ENCODE measurements at places on chromosomes 3 and 15.

DNA sequence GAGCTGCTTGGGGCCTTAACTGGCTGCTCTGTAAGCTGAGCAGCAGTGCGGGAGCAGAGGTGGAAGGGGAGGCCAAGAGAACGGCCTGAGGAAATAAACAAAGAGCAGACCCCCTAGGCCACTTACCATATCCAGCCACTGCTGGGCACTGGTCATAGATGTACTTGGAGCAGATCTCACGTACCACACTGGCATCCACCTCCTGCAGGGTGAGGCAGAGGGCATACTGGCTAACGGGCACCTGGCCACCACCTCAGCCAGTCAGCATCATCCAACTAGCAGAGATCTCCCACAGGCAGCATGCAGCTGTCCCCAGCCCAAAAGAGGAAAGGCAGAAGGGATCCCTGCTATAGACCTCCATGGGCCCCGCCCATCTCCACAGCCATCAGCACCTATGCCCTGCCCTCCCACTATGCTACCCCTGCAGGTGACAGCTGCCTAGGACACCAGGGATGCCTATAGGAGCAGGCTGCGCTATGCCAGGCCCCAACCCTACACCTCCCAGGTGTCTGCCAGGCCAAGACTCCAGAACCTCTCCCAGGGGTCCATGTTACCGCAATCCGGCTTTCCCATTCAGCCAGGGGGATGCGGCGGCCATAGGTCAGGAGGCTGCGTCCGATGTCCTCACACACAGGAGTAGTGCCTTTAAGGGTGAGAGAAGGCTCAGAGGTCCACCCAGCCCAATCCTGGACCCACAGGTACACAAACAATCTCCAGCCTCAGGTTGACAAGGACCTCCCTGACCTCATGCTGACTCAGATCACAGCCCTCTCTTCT, 4.6 kb upstream of the COL7A1 start:
- no peak for DNase-seq

DNA sequence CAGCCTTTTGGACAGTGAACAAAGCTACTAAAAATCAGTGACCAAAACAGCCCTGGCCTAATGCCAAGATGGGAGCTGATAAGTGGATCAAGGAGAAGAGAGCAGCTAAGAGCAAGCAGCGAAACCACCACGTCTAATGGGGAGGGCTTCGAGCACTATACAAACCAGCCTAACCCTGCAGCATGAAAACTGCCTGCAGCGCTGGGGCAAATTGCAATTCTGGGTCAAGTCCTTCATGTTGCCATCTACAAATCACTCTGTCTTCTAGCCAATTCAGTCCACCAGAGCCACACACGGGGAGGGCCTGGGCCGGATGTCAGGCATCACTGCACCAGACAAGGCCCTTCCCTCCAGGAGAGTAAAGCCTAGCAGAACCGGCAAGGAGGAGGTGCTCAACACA, 30.5 kb upstream of the SPATA12 start:
- peak; percentile 89 for DNase-seq

GRCh38 chr3:113002037-113002436, 11.3 kb downstream of the GTPBP8 start:
- no peak for DNase-seq

DNA sequence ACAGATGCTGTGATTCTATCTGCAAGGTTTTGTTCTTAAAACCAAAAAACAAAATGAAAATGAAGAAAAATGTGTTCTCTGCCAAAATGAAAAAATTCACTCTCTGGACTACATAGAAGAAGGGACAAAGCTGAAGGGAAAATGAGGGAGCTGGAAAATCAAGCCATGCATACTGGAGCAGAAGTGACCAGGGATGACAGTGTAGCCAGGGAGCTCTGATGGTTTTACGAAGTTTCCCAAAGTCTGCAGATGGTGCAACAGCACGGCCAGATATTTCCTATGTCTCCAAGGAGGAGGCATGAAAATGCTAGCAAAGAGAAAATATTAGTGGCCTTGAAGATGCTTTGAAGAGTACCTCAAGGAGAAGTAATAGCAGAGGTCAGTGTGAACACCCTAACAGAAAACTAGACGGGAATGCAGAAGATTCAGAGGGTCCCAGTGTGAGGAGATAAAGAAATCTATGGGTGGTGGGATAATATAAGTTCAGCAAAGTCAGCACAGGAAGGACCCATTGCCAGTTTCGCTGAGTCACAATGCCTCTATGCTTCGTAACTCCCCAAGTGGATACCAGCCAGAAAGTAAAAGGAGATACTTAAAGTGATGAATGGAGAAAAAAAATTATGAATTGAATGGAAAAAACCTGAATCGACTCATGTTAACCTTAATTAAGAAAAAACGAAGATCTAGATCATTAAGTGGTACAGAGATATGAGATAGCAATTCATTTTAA, 39.0 kb upstream of the POMGNT2 start:
- DNase-seq, result no peak

GRCh38 chr15:79957741-79958140, 13.3 kb downstream of the BCL2A1 start:
- no peak for DNase-seq

DNA sequence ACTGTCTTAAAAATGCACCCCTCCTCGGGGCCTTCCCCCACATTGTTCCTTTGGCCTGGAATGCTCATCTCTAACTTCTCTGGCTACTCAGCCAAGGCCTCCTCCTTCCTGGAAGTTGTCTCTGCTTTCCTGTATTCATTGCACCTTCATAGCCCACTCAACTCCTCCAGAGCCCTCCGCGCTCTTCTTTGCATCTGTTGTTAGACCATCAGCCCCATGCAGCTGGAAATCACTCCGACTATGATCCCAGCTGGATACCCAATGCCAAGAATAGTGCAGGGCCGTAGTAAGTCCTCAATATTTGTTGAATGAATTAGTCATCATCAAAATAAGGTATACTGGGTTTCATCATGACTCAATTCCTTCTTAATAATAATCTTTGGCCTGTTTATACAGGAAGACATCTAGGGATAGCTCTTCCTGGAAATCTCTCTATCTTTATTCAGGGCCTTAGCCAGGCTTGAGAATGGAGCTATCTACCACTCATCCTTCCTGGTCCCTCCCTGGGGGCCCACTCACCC, 112.7 kb downstream of the SYNPR start:
- DNase-seq, result no peak

- DNase-seq, result peak; percentile 27
These were observed 97.1 kb upstream of the PRR20G start for GRCh38 chr3:127384717-127385539.

GRCh38 chr15:49673861-49674260, 53.0 kb downstream of the DTWD1 start:
- no peak for DNase-seq

DNA sequence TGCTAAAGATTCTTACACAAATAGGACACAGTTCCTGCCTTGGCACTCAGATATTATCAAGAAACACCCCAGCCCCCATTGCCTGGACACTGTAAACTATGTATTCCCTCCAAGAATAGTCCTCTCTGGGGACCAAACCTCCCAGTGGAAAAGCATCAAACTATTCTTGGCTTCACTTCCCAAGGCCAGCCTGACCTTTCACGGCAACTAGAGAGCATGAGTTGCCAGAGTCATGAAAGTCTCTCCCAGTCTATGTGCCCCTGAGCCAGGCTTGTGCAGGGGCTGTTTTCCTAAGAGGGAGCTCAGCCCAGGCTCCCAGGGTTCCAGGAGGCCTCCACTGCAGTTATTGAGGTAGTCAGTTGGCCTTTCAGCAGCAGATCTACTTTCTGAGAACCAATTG, 251.9 kb upstream of the TGFBR2 start:
- no peak for DNase-seq

- DNase-seq, result peak; percentile 19
These were observed 31.2 kb downstream of the SLC25A36 start for GRCh38 chr3:140972833-140973232.

- no peak for DNase-seq
These were observed 15.8 kb upstream of the KCNMB2 start for GRCh38 chr3:178520451-178520850.

- DNase-seq, result peak; percentile 86
These were observed 105.8 kb upstream of the ARL6 start for GRCh38 chr3:97658668-97659285.

- peak; percentile 17 for DNase-seq
These were observed 57.0 kb downstream of the TMCC1 start for GRCh38 chr3:129836381-129837064.

DNA sequence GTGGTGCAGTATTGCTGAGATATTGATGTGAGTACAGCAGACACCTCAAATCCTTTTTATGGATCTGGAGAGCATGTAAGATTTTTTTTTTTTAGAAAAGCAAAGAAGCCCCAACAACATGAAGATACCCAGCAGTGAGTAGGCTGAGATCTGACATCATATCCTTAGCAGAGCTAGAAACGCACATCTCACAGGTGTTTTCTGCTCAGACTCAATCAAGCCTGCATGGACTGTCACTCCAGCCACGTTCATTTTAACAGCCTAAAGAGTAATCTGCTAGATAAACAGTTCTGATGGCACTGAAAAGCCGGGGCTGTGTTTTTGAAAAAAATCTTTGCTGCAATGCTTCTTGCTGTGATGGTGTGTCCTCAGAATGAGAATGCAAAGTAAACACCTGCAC, 544.2 kb downstream of the FGF12 start:
- DNase-seq, result no peak
